ENCODE measurements at places on chromosomes 3 and 15.

DNA sequence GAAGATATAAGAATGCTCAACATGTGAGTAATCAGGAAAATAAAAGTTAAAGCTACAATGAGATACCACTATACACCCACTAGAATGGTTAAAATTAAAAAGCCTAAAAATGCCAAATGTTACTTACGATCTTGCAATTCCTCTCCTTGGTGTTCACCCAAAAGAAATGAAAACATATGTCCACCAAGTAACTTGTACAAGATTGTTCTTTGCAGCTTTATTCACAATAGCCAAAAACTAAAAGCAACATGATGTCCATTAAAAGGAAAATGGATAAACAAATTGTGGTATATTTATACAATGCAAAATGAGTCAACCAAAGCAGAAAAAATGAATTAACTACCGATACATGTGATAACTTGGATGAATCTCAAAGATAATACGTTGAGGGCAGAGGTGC, 301.6 kb upstream of the THBS1 start:
- no peak for DNase-seq

GRCh38 chr3:32972482-32973146, 21.2 kb downstream of the CCR4 start:
- DNase-seq, result no peak

GRCh38 chr15:34347951-34348638, 5.0 kb downstream of the NUTM1 start:
- DNase-seq, result no peak

- no peak for DNase-seq
Observed at GRCh38 chr15:39431376-39431775, 149.5 kb upstream of the THBS1 start.

DNA sequence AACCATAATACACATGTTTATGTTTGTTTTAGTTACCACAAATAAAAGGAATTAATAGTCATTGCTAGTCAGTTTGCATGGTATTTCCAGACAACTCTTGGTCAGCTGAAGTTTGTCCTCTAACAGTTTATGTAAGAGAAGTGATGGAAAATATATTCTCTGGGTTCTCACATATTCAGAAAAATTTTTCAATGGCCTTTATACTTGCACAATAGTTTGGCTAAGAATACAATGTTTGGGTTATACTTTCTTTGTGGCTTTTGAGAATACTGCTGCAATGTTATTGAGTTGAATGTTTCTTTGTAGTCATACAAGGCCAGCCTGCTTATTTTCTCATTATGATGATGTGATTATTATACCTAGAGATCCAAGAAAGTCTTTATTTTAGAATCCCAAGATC, 133.9 kb downstream of the RAP2B start:
- DNase-seq, result no peak

GRCh38 chr3:113006359-113007056, 15.7 kb downstream of the GTPBP8 start:
- peak; percentile 47 for DNase-seq

DNA sequence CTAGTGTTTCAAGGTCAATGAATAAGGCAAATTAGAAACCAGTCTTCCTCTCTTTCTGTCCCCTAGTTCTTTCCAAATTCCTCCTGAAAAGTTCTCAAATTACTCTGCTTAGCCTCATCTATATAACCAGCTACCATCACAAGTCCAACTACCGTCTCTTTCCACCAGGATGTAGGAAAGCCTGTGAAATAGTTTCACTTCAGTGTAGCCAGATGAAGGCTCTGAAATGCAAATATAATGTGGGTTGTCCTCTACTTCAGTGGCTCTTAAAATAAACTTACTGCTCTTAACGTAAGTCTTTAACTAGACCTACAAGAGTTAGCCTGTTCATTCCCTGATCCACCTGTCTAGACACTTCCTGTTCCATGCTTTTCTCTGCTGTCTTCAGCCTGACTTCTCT, 827.7 kb downstream of the ROBO1 start:
- no peak for DNase-seq

DNA sequence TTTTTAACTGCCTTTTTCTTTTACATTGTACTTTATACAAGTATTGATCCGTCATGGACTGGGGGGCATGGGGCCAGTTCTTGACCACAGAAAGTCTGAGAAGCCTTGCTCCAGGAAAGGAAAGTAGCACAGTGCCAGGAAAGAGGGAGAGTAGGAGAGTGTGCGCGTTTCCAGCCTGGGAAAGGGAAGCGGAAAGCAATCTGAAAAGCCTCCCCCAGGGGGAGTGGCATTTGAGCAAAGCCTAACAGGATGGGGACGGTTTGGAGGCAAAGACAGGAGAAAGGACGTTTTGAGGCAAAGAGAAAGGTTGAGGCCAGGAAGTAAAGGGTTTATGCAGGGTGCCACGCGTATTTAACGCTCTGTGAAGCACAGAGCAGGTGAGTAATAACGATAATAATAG, 116.9 kb downstream of the RORA start:
- no peak for DNase-seq

DNA sequence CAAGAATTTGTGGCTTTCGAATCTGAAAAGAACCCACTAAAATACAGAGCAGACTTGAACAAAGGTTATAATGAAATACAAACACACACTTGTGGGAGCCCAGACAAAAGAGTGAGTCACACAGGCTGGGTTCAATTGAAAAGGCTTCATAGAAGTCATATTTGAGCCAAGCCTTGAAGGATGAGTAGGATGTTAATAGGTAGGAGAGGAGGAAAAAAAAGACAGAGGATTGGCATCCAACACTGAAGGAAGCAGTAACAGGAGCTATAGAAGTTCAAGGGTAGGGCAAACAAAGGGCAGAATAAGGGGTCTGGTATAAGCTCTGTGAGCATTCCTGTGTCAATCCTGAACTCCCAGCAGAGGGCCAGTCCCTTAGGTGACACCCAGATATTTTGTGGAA, 325.4 kb downstream of the FOXP1 start:
- no peak for DNase-seq

- no peak for DNase-seq
Observed at GRCh38 chr3:32975891-32976595, 24.6 kb downstream of the CCR4 start.

DNA sequence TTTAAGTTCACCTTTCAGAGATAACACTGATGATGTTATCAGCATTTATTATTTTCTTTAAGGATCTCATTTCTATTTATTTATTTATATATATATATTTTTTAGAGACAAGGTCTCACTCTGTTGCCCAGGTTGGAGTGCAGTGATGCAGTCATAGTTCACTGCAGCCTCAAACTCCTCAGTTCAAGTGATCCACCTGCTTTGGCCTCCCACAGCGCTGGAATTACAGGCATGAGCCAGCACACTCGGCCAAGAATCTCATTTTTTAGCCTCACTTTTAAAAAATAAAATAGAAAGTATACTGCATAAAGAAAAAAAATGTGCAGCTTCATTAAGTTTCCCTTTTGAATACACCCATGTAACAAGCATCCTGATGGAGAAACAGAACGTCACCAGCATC, 35.6 kb downstream of the PLA2G4D start:
- DNase-seq, result no peak

- no peak for DNase-seq
Observed at GRCh38 chr3:180693656-180694055, 14.4 kb upstream of the CCDC39 start.

GRCh38 chr15:77282333-77282732, 137.6 kb downstream of the PEAK1 start:
- no peak for DNase-seq

DNA sequence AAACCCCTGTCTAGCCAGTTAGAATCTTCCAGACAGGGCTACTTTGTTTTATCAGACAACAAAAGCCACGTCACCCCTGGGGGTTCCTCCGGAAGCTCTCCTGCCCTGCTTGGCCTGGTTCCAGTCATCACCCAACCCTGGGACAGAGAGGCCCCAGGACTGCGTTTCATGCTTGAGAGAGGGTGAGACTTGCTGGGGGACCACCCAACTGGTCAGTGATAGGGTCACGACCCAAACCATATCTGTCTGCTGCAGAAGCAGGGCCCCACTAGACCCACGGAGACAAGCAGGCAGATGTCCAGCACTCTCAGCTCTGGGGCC, 1.2 kb downstream of the NT5DC2 start:
- peak; percentile 32 for DNase-seq

DNA sequence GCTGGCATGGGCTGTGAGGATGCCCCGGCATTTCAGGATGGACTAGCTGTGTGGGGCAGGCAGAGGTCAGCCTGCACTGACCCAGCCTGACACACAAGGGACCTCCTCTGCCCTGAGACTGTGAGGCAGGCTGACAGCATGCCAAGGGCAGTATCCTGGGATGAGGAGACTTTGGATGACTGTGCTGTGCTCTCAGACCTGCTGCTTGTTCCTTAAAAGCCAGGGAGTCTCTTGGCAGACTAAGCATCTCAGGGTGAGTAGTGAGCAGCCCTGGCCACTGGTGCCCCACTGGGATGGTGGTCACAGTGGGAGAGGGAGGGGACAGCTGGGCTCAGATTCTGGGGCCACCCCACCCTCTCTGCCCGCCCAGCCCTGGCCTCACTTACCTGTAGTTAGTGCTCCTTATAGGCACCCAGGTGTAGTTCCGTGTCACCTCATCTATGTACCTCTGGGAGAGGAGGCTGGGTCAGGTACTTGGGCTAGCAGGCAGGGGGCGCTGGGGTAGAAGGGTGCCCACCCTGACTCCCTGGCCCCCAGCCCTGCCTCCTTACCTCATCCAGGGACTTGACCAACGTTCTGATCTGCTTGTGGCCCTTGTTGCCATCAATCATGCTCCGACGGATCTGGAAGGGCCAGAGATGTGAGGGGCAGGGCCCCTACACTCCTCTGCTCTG, 16.1 kb upstream of the TMEM115 start:
- no peak for DNase-seq

GRCh38 chr15:57395292-57395691, 19.0 kb downstream of the CGNL1 start:
- no peak for DNase-seq

DNA sequence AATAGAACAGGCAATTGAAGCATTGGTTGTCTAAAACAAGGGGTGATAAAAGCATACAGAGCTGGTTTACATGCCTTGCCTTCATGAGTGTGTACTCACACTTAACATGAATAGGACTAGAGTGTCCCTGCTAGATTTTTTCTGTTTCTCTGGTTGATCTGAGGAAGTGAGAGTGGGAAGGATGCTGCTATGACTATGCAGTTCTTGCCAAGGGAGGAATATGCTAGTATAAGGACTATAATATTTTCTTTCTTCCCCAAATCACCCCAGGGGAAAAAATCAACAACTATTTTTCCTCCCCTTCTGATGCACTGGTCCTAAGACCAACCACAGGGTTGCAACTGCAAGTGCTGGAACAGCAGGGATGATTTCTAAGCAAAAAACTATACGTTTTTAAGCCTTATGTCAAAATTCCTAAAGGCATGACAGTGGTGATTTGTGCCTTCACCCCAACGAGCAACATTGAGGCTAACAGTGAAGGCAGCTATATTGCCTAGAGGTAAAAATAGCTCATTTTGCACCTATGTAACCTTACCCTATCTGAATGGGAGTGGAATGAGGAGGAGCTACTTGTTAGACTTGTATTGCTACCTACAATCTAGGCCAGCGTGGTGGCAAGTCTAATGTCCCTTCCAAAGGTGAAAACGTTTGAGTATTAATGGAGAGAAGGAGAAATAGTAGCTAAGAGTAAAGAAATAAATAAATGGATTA, 33.5 kb upstream of the USP8 start:
- DNase-seq, result no peak

GRCh38 chr3:114338651-114339357, 45.0 kb downstream of the TIGIT start:
- peak; percentile 39 for DNase-seq

- DNase-seq, result no peak
Observed at GRCh38 chr3:178512647-178513046, 23.6 kb upstream of the KCNMB2 start.

DNA sequence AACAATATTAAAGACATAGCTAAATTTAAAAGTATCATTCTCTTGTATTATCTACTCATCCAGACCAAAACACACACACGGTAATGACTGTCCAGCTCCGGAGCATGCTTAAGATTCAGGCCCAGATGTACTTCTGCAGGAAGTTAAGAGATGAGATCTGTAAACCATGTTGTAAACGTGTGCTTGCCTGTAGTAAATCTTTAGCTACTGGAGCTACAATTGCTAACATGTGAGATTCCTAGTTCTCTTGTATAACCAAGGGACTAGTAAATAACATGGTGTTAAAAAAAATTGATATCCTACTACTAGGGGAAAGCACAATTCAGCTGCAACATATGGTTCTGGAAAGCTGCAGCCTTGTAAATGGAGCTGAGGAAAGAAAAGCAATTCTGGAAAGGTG, 651.7 kb upstream of the CCDC54 start:
- no peak for DNase-seq

DNA sequence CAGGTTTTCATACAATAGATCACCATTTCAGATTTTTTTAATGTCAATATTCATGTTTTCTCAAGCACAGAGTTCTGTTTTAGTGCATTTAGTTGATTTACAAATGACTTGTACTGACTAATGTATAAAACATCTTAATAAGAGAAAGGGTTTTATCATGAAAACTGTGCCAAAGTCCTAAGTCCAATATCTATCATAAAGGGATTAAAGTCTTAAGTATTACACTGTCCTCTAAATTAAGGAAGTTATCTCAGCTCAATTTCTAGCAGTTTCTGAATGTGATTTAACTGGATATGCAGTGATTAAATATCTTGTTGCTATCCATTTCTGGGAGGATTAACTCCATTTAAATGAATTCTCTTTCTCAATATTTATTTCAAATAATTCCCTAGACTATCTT, 381.1 kb upstream of the CNTN4 start:
- DNase-seq, result no peak

DNA sequence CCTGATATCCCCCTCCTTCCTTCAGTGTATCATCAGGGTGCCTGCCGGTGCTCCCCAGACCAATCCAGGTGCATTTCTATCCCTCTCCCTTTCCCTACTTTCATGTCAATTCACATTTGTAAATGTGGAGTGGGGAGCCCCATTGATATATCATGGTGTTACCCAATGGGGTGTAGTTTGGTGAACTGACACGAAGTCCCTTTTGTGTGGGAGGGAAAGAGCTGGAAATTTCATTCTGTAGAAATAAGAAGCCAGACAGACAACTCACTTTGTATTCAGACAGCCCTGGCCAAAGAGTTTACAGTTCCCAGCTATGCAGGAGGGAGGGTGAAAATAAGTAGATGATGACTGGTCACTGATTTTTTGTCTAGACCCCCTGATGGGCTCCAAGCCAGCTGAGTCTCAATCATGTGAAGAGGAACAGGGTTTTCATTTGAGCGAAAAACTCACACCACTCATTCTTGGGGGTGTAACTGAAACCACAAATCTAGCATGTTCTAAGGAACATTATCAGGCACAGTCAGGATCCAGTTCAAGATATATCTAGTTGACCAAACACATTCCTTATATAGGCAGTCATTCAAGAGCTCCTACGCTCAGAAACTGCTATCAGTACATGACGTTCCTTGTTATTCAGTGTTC, 58.9 kb downstream of the LMCD1 start:
- no peak for DNase-seq

DNA sequence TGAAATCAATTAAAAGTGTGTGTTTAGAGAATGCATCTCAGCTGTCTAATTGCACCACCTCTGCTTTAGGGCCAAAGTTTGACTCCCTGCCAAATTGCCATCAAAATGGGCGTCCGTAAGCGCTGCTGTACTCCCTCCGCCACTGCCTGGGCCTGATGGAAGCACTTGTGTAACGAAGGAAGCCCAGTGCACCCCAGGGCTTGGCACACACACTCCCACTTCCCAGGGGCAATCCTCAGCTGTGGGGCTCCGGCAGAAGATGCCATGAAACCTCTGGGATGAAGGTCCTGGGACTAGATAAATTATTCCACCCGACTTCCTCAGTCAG, 137.8 kb downstream of the RORA start:
- DNase-seq, result no peak
